Activated naive CD8-positive, alpha-beta T cell treated with anti-CD3 and anti-CD28 coated beads, Interleukin-2, amount 10 ng/mL, durations not matched to agents 7 days and 5 days (primary cell): ENCODE measurements at places on chromosomes 3 and 15. TPM values are rescaled to one million over a fixed set of nuclear protein-coding genes. Genes with fewer than 3 reads are reported as not detected.

Gene SLC15A2
- total RNA-seq, result 1.8 TPM

DNA sequence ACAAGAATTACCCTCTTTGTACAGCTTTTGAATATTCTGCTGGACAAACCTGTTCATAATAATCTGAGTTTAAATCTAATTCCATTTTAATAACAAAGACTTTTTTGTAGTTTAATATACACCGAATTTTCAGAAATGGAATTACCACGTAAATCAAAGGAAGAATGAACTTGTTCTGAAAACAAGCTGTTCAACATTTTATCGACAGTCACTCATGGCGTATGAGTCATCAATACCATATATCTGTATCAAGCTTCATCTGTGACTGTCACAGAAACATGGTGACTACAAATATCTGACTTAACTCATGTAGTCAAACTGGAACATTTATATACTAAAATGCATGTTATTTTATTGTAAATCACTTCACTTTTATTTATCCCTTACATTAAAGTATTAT is 90.0 kb downstream of the EFL1 start:
- H3K27me3 ChIP-seq, result no peaks in the 10 kb centered on the region
- peaks cover 11% of the 10 kb centered on the region for H3K4me1 ChIP-seq
- DNase-seq, result no peak
- H3K4me3 ChIP-seq, result no peak overlapping the region
- peaks cover 14% of the 10 kb centered on the region for H3K36me3 ChIP-seq

GRCh38 chr15:48076454-48076853 is 44.3 kb upstream of the SLC24A5 start:
- H3K36me3 ChIP-seq, result no peaks in the 10 kb centered on the region
- H3K4me3 ChIP-seq, result no peak overlapping the region
- no peaks in the 10 kb centered on the region for H3K4me1 ChIP-seq
- DNase-seq, result no peak

Gene FANCD2
- 78.8 TPM for total RNA-seq

Gene ST3GAL6
- 0.69 TPM for total RNA-seq

DNA sequence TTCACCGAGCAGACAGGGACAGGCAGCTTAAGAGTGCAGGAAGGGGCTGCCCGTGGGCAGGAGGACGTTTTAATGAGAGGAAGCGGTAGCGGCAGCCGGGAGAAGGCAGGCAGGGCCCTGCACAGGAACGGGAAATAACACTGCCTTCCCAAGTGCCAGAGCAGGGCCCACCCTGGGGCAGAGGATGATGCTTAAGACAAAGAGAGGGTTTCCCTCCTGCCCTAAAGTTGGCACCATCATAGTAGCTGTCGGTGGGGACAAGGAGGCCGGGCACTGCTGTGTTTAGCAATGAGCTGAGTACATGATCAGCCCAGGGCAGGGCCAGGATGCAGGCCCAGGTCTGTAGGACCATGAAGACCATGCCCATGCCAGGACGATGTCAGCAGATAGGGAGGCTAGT is 21.7 kb downstream of the PRR20G start:
- H3K27ac ChIP-seq, result no peak overlapping the region
- peaks cover 3% of the 10 kb centered on the region for H3K27me3 ChIP-seq
- no peak for DNase-seq
- H3K4me1 ChIP-seq, result no peaks in the 10 kb centered on the region

- peaks cover 9% of the 10 kb centered on the region for H3K27me3 ChIP-seq
- H3K36me3 ChIP-seq, result peaks cover 2% of the 10 kb centered on the region
- H3K4me1 ChIP-seq, result peaks cover 2% of the 10 kb centered on the region
- no peak overlapping the region for H3K4me3 ChIP-seq
- no peak for DNase-seq
Observed at GRCh38 chr3:23611737-23612295, 193.9 kb upstream of the UBE2E1 start.

DNA sequence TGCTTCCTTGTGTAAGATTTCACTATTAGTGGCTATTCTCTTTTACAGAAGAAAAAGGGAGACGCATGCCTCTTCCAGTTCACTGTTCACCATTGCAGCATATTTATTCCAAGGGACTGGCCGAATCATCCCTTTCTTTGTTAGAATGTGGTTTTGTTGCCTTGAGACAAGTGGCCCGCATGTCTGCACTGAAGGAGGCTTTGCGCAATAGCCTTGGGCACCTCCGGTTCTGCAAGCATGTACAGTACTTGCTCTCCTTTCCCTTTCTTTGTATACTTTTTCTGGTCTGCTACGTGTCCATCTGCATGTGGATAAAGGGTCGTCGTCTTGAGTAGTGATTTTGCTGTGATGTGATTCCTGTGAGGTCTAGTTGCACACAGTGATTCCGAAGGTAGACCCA is 43.0 kb downstream of the FLNB start:
- no peak overlapping the region for H3K4me3 ChIP-seq
- H3K4me1 ChIP-seq, result peaks cover 6% of the 10 kb centered on the region
- no peak overlapping the region for H3K27ac ChIP-seq
- peaks cover 2% of the 10 kb centered on the region for H3K36me3 ChIP-seq
- H3K27me3 ChIP-seq, result no peaks in the 10 kb centered on the region
- DNase-seq, result no peak

DNA sequence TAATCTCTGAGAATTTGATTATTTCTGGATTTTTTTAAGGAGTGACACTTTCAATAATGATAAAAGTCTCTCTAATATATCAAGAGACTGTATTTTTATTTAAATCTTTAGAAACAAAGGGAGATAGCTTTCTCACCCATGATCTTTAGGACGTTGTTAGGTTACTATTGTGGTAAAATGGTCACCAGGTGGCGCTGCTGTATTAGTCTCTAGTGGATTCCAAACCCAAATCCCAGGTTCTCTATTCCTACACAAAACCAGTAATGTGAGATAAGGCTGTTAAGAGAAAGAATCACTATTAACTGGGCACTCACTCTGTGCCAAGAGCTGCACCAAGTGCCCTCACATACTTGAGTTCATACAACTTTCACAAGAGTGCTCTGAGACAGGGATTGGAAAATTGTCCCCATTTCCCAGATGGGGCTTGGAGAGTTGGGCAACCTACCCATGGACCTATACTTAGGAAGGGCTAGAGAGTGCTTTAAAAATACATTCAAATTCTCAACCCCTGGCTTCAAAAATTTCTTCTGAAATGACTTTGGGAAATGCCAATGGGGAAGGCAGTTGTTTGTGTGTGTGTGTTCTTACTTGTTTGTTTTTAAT is 593.4 kb upstream of the TGFBR2 start:
- H3K4me3 ChIP-seq, result no peak overlapping the region
- peaks cover 2% of the 10 kb centered on the region for H3K4me1 ChIP-seq
- no peaks in the 10 kb centered on the region for H3K36me3 ChIP-seq
- no peak for DNase-seq

Gene KY
- total RNA-seq, result not detected

GRCh38 chr3:126396536-126396935 is 1.8 kb downstream of the CFAP100 start:
- DNase-seq, result no peak
- H3K4me1 ChIP-seq, result no peaks in the 10 kb centered on the region
- H3K4me3 ChIP-seq, result no peak overlapping the region
- no peaks in the 10 kb centered on the region for H3K36me3 ChIP-seq
- peaks cover 35% of the 10 kb centered on the region for H3K27me3 ChIP-seq
- H3K27ac ChIP-seq, result no peak overlapping the region

GRCh38 chr3:39843440-39843839 is 34.0 kb downstream of the MYRIP start:
- no peaks in the 10 kb centered on the region for H3K36me3 ChIP-seq
- H3K27me3 ChIP-seq, result peaks cover 5% of the 10 kb centered on the region
- H3K27ac ChIP-seq, result no peak overlapping the region
- no peak overlapping the region for H3K4me3 ChIP-seq
- no peak for DNase-seq
- no peaks in the 10 kb centered on the region for H3K4me1 ChIP-seq

GRCh38 chr15:89321521-89322410 is 12.9 kb downstream of the POLG start:
- H3K4me1 ChIP-seq, result peaks cover 6% of the 10 kb centered on the region
- no peak overlapping the region for H3K27ac ChIP-seq
- H3K36me3 ChIP-seq, result peaks cover 43% of the 10 kb centered on the region
- no peak for DNase-seq
- H3K27me3 ChIP-seq, result no peaks in the 10 kb centered on the region
- H3K4me3 ChIP-seq, result no peak overlapping the region

- no peak for DNase-seq
- H3K4me1 ChIP-seq, result no peaks in the 10 kb centered on the region
- H3K36me3 ChIP-seq, result no peaks in the 10 kb centered on the region
- H3K27ac ChIP-seq, result no peak overlapping the region
Observed at GRCh38 chr15:27486683-27487647, 516.0 kb downstream of the GABRG3 start.

Gene RUBCN
- total RNA-seq, result 55.1 TPM
